Activated CD4-positive, alpha-beta T cell treated with anti-CD3 and anti-CD28 coated beads for 4 hours (primary cell): ENCODE measurements at places on chromosomes 11 and 22.

DNA sequence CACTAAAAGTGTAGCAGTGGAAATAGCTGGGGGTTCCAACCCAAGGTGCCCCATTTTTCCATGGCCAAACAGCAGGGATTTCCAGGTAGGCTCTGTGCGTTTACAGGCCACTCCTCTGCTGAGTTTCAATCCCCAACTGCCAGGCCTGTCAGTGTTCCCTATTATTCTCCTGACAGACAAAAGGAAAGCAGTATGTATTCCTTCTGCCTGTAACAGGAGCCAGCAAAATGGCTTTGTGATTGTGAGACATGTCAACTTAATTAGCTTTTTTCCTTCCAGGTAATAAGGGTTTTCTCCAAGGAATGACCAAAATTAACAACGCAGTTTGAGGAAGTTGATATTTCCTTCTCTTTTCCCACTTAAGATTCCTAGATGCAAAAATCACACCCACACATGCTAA, 277.1 kb upstream of the MPPED2 start:
- no peak for DNase-seq

- DNase-seq: no peak
Observed at GRCh38 chr22:47194476-47195155, 432.2 kb downstream of the TBC1D22A start.

- DNase-seq: no peak
Observed at GRCh38 chr11:69424748-69425147, 56.7 kb upstream of the LINC01488 start.

DNA sequence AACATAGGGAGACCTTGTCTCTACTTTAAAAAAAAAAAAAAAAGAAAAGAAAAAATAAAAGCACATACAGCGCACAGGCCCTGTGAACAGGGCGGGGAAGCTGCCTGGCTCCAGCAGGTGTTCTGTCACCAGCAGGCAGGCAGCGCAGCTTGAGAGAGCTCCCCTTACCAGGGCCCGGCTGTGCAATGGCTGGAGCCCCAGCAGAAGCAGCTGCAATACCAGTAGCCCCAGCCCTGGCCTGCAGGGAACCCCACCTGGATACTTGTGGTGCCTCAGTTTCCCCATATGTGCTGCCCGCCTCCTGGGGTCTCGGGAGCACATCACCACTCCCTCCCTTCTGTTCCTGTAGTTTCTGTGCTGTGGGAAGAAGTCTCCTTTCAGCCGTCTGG, 12.3 kb downstream of the TSPAN32 start:
- DNase-seq: no peak

DNA sequence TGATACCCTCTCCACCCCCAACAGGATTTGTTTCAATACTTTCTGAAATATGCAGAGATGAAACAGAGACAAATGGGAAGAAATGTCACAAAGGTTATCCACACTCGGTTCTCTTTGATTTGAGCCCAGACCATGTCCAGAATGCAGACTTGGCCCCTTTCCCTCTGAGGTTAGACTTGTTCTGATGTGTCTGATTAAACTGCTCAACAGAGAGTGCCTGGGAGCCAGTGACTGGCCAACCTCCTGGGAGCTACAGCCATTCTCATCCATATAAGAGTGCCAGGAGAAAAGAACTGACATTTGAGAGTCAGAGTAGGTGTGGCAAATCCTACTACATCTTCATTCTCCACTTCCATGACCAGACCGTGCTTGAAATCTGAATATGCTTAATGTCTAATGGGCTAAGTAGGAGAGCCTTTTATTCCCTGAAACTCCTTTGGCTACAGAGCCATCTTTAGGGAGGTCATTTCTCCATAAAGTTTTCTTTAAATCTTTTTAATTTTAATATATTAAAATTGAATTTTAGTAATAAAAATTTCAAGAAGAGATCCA, 201.4 kb downstream of the BLID start:
- no peak for DNase-seq

DNA sequence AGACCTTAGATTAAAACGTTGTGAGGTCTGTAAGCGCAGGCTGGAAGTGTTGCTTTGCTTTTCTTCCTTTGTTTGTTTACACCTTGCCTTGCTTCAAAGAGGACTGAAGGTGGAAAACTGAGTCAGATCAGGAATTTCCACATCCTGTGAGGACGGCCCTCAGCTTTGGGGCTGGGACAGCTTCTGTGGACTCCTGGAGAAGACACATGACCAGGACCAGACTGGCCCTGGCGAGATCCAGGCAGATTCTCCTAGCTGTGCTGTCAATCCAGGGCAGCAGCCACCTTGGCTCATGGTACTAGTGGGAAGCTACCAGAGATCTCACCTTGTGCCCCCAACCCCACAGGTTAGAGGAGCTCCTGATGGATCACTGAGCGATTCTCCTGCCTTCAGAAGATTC, 1461.9 kb downstream of the TBC1D22A start:
- no peak for DNase-seq

DNA sequence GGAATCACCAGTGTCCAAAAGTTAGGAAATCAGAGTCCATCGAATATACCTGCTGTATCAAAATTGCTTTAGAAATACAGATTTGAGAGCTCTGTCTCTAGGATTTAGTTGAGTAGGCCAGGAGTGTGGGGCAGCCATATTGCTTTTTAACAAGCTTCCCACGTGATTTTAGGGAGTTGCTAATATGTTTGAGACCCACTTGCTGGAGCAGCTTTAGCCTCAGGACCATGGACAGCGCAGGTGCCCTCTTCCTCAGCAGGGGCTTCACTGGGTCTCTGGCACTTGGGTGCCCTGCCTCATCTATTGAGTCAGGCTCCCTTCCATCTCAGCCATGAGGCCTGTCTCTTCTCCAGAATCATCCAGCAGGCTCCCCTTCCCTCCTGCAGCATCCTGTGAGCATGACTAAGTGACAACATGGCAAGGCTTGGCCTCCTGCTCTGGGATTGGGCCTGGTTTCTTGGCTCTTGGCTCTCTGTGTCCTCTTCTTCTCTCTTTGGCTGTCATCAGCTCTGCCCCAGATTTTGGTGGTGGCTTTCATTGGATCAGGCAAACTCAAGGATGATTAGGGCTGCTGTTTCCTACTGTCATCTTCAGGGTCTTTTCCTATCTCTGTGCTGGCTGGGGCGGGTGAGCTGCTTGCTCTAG, 70.0 kb downstream of the SGSM1 start:
- DNase-seq: no peak

DNA sequence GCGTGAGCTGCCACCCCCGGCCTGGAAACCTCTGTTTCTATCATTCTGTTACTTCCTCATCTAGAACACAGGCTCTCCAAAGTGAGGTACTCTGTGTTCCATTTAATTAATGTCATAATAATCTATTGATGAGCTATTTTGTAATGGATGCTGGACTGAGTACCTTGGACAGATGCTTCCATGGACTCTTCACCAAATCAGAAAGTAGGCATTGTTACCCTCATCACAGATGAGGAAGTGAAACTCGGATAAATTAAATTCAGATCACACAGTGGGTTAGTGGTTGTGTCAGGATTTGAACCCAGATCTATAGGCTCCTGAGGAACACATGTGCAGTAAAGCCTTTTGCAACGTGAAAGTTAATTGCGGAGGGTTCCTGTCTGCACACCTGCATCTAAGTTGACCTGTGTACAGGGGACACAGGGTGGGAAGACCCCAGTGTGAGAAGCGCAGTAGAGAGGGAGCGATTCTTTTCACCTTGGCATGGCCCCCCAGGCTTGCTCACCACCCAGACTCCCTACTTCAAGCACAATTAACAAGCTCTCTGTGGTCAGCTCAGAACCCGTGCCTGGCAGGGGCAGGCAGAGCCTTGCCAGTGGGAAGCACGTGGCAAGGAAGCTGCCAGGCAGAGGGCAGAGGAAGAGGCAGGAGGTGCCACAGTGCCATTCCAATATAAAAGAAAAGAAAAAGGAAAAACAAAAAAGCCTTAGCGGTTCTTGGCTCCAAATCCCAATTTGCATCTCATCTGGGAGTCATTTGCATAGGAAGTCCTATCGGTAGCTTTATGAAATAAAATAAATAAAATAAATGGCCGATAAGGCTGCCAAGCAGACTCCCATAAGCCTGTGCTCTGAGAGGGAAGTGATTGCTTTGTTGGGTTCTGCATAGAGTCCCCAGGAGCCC, 239.3 kb downstream of the GRIK4 start:
- no peak for DNase-seq

DNA sequence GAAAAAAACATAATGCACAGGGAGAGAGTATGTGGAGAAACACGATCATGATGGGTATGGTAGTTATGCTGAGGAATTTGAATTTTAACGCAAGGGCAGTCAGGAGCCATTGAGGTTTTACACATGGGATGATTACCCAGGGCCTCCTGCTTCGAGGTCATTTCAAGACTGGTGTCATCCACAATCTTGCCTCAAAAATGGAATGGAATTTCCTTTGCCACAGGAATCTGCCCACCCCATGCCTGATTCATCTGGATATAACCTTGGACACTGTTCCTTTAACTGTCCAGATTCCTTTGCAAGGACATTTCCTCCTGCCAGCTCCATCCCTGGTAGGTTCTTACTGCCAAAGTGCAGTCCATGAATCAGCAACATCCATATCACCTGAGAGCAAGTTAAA, 655.9 kb upstream of the TENM4 start:
- no peak for DNase-seq

DNA sequence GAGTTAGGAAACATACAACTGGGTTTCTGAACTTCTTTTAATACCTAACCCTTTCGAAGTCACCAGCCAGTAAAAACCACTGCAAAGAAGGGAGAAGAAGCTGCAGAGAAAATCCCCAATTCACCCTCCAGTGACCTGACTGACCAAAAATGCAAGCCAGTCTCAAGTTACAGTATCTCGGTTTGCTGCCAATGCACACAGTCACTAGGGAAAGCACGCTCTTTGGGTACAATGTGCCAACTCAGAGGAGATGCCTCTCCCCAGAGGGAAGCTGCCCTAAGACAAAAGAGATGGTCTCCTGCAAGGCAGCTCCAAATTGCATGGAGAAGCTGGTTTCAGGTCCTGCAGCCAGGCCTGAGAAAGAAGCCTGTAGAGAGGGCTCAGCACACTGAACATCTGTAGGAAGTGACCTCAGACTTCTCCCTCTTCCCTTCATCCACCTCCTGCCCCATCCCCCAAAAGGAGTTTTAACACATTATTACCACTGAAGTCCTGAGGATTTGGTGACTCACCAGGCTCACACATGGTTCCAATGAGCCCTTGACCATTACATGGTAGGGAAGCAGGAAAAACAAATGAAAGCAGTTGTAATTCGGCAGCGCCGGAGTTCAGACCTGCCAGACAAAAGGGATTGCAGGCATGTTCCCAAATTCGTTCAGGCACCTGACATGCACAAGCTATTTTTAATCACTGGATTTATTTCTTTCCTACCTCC, 90.1 kb downstream of the ETS1 start:
- no peak for DNase-seq

DNA sequence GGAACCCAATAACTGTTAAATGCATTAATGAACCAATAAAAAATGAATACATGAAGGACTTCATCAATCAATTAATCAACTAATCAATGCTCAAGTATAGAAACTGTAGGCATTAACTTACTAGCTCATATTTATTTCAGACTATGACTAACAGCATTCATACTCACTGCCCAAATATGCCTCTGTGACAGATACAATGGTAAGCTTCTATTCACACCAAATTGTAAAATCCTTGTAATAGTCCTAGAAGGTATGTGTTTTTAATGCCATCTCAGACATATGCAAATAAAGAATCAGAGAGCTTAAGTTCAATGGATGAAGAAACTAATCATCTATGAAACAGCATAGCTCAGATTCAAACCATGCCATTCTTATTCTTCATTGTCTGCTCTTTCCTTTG, 1253.6 kb upstream of the TENM4 start:
- no peak for DNase-seq

DNA sequence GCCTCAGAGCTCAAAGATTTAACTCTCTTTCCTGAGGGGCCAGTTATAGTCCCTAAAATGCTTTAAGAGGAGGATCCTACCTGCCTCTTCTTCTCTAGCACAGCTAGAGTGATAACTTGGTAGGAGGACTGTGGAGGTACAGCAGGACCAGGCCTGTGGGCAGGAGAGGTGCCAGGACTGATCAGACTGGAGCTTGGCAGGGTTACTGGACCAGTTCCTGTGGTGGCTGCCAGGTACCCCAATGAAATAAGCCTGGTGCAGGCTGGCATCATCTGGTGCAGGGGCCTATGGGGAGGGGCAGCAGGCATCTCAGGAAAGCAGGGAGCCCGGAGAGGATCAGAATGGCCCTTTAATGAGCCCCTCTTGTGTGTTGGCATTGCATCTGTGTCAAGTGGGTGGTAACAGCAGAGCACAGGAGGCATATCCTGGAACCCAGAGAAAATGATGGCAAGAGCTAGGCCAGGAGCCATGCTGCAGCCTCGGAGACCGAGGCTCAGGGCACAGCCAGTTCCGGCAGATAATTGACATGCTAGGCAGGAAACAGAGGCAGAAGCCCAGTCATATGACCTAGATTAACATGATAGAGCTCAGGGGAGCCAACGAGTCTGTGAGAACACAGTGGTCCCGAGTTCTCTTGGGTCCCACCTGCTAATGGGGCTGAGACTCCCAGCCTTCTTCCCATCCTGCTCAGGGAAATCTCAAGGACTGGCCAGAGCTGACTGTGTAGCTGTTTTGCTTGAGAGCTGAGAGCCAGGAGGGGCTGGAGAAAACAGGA, 187.5 kb upstream of the ZBED5 start:
- no peak for DNase-seq

- DNase-seq: no peak
Observed at GRCh38 chr11:2835296-2835695, 50.3 kb downstream of the CDKN1C start.

GRCh38 chr11:111770581-111771134, 4.5 kb upstream of the PPP2R1B start:
- no peak for DNase-seq

- DNase-seq: no peak
Observed at GRCh38 chr11:126352934-126353801, 2.3 kb upstream of the ST3GAL4 start.

- no peak for DNase-seq
Observed at GRCh38 chr22:45312415-45312814, 2.7 kb downstream of the FAM118A start.

DNA sequence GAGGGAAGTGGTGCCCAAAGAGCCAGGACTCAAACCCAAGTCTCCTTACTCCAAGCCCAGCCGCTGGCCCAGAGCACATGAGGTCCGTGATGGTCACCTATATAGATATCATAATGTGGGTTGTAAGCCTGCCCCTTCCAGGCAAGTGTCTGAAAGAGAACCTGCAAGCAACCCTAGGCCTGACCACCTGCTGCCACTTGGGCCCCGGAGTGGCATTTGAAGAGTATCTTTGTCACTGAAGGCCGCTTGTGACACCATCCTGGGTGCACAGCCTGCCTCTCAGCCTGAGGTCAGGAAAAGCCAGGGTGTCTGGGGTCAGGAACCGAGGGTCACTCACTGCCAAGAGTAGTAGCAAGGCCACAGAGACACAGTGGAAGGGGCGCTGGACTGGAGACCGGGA, 32.4 kb downstream of the OTOG start:
- no peak for DNase-seq

GRCh38 chr11:35787626-35788025, 125.1 kb downstream of the TRIM44 start:
- no peak for DNase-seq

DNA sequence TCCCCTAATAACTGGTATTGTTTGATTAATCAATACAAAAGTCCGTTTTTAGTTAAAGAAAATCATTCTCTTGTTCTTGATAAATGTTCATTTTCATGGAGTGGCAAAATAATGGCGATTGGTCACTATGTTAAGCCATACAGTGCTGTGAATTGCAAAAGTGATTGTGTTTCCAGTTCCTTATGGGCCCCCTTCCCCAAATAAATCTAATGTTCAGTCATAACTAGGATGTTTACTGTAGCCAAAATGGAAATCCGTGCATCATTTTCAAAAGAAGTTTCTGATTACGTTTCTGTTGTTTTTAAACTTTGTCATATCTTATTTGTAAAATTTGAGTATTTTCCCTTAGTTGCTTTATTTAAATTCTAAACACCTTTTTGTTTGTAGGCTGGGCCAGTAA, 845 bp downstream of the RBM7 start:
- DNase-seq: no peak
